NCI-H187 treated with DMSO at 0.1 percent for 48 hours (cell line): ENCODE measurements at places on chromosomes 4 and X.

DNA sequence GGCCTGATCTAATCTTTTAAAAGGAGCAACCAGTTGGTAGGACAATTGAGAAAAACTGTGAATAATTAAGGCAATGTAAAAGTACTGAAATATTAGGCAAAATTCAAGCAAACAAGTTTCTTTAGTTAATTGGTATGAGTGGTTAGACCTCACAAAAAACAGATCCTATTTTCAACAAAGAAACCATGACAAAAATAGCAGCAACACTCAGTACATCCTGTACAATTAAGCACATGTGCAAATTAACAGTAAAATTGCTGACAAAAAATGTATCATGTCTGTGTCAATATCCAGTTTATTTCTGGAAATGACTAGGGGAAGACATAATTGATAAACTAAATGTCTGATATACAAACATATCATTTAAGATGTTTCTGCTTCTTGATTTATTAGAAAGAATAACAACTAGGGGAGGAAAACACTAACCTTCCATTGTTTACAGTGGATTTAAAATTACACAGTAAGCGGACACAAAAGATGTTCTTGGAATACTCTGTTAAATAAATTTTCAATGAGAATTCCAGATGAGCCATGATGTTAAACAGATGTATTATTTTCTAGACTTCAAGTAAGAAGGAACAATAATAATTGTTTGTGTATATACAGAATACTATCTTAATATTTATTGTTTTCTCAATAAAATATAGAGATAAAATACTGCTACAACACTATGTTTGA lies 638.9 kb downstream of the SPRY1 start:
- no peak for DNase-seq

- DNase-seq, result no peak
These were observed 18.2 kb upstream of the RHOH start for GRCh38 chr4:40178672-40179071.

- no peak for DNase-seq
These were observed 260.6 kb upstream of the MAD2L1 start for GRCh38 chr4:120327276-120327675.

GRCh38 chrX:16394290-16394689 lies 227.0 kb downstream of the MAGEB17 start:
- DNase-seq, result no peak

DNA sequence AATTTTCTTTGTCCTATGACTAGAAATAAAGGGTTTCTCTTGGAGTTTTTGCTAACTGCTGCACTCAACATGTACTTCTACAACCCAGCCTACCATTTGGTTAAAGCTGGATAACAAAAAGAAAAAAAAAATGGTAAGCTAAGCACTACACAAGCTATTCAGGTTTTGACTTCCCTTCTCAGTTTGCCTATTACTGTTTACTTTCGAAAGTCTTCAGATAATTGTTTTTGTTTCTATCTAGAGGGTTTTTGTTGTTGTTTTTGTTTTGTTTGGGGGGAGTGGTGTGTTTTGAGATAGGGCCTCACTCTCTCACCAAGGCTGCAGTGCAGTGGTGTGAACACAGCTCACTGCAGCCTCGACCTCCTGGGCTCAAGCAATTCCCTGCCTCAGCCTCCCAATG lies 46.6 kb downstream of the CLOCK start:
- DNase-seq, result no peak
